CD4-positive, alpha-beta T cell (primary cell): ENCODE measurements at places on chromosomes 6 and 20.

DNA sequence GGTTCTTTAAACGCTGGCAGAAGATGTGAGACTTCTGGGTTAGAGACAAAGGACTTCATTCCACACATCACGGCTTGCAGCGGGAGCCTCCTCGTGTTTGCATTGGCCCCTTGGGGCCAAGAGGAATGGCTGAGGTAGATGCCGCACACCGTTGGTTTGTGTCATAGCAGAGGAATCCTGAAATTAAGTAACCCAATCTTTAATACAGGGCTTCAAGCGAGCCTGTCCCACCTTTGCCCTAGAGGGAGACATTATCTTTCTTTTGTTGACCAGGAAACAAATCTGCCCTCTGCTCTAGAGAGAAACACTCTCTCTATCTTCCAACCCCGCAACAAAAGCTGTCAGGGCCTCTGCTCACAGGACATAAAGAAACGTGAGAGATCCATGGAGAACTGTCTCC is 277.5 kb upstream of the ZFP64 start:
- DNase-seq, result no peak

DNA sequence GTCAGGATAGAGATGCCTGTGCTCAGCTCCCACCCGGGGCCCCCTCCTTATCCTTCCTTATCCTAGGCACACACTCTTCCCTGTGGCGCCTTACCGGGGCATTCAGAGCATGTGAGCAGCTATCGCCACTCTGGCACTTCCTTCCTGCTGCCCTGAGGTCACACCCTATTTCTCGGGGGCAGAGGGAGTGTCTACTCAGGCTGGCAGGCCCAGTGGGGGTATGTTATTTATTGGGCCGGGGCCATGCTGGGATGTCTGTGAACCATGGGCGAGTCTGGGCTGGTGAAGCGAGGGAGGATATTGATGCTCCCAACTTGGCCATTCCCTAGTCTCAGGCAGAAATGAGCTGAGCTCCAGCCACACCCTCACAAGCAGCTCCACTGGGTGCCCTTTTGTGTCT is 3.9 kb upstream of the LY6G6D start:
- DNase-seq, result no peak

DNA sequence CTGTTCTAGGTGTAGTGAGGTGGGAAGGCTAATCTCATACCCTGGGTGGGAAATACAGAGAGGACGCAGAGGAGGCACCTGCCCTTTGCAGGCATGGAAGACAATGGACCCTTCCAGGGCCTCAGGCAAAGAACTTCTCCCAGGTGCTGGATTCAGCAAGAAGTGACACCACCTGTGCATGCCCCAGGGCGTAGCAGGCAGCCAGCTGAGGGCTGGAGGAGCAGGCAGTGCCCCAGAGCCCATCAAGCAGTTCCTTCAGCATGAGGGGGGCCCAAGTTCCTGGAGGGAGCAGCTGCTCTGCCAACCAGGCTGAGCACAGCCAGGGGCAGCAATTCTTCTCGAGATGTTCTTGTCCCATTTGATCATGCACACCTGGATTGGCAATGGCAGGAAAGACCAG is 170.3 kb upstream of the PDE10A start:
- DNase-seq, result no peak

DNA sequence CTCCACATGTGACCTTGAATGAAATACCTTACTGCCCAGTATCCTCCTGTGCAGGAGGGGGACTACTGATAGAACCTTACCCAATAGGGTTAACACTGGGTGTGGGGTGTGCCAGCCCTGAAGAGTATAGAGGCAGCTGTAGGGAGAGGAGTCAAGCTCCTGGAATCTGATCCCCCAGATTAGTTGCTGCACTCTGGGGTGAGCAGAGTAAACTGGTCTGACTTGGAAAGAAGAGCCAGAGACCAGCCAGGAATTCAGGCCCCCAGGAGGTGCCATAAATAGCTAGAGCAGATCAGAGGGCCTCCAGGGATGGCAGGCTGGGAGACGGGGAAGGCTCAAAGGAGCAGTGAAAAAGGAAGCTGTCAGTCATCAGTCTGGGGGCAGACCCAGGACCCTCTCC is 3.5 kb upstream of the APOBEC2 start:
- no peak for DNase-seq

DNA sequence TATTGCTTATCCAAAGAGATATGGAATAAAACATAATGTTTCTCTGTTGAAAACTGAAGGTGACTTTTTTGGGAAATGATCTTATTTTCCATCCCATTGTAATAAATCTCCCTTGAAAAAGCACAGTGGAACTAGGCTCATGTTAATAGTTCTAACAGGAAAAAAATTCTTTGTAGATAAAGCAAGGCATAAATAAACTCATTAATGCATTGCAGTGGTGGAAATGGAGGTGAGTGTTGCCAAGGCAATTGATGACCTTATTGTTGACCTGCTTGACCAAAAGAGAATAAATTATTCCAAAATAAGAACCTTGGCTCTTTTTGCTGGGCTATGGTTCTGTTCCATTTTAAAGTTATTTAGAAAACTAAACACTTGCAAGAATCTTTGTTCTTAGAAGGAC is 55.2 kb downstream of the TRMT11 start:
- no peak for DNase-seq

DNA sequence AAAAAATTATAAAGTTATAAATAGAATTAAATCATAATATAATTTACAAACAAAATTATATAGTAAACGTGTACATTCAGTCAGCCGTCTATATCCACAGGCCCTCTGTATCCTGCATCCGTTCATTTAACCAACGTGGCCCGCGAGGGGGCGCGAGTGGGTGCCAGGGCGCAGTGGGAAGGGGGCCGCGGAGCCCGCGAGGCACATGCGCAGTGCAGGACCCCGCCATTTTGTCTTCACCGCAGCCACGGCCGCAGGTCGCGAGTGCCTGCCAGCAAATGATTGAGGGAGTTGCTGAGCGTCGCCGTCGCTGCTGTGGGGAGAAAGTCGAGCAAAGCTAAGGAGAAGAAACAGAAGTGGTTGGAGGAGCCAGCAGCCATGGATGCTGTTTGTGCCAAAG is 53.4 kb upstream of the ECI2 start:
- no peak for DNase-seq
